ENCODE measurements at places on chromosomes 3 and 15.

- DNase-seq, result no peak
Observed at GRCh38 chr3:149575213-149575960, 82.4 kb downstream of the WWTR1 start.

- DNase-seq, result no peak
Observed at GRCh38 chr15:69668963-69669362, 216.3 kb downstream of the RPLP1 start.

- no peak for DNase-seq
Observed at GRCh38 chr3:89947337-89947954, 840.0 kb downstream of the EPHA3 start.

GRCh38 chr15:74835312-74835823 lies 7.6 kb downstream of the ULK3 start:
- no peak for DNase-seq

DNA sequence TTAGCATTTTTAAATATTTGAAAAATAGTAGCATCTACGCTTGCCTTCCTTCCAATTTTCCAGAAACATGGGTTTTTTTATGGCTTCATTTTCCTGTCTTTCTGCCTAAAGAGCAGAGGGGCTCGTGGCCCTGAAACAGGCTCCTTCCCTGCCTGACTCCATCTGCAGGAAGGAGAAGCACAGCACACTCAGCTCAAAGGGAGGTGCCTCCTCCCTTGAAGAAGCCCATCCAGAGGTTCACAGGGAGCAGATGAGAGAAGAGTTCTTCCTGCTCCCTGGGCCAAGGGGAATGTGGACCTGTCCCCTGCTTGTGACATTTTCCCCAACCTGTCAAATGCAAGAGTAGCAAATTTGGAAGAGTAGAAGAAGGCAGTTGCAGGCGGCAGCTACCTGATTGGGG lies 55.8 kb downstream of the BBX start:
- no peak for DNase-seq

GRCh38 chr3:64238971-64239667 lies 13.9 kb upstream of the PRICKLE2 start:
- no peak for DNase-seq

DNA sequence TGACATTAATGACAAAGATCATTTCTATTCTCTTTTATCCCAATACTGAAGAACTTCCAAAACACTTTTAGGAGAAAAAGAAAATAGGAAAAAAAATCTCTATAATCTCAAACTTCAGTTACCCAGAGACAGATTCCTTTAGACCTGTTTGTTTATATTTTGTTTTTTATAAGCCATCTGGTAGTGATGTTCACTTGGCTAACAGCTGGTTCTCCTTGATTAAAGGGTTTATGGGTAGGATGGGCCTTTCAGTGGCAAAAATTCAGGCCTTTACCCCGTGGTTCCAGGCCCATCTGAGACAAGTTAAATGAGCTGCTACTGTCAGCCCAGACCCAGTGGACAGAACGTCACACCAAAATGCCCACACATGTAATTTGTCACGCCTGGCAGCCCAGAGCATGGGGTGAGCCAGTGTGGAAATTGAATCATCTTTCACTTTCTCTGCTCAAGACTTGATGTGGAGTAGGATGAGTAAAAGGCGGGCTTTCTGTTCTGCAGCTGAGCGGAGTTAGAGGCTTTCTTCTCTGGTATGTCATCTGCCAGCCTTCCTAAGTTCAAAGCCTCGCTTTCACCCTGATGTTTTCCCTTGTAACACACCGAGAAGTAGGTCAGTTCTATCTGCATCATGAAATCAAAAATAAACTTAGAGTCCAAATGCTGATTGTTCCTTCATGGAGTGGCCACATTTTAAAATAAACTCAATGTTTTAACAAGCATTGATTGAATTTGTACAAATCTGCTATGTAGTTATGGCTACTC lies 62.5 kb upstream of the SKOR1 start:
- no peak for DNase-seq

- DNase-seq, result no peak
Observed at GRCh38 chr3:142889212-142890014, 530 bp upstream of the PCOLCE2 start.

GRCh38 chr3:141804778-141805639 lies 41.8 kb downstream of the GRK7 start:
- no peak for DNase-seq

GRCh38 chr3:119368298-119368697 lies 74.1 kb downstream of the ARHGAP31 start:
- DNase-seq, result no peak

- DNase-seq, result no peak
Observed at GRCh38 chr3:4551794-4552442, 58.8 kb downstream of the ITPR1 start.

- DNase-seq, result no peak
Observed at GRCh38 chr3:94365006-94365405, 302.1 kb downstream of the NSUN3 start.

GRCh38 chr3:108494906-108495531 lies 15.4 kb downstream of the MYH15 start:
- no peak for DNase-seq

DNA sequence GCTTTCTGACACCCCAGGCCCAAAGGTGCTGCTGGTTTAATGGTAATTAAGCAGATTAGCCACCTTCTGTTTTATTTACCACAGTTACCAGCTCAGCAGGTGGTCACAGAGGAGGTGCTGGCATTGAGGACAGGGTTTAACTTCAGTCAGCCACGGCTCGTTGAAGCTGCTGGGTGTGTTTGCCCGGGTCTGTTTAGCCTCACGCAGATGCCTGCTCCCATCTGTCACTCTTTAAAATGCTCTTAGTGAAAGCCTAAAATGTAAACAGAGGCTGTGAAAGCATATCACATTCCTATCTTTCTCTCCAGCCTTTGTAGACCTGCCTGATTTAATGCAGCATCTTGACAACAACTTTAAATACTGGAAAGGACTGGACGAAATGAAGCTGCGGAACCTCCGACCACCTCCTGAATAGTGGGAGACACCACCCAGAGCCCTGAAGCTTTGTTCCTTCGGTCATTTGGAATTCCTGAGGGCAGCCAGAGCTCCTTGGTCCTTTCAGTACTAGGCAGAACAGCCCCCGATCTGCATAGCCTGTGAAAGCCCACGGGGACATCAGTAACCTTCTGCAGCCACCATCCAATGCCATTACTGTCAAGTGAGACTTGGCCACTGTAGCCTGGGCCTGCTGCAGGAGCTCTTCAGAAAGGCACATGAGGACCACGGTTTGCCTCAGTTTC lies 156.0 kb downstream of the PDE8A start:
- DNase-seq, result no peak

DNA sequence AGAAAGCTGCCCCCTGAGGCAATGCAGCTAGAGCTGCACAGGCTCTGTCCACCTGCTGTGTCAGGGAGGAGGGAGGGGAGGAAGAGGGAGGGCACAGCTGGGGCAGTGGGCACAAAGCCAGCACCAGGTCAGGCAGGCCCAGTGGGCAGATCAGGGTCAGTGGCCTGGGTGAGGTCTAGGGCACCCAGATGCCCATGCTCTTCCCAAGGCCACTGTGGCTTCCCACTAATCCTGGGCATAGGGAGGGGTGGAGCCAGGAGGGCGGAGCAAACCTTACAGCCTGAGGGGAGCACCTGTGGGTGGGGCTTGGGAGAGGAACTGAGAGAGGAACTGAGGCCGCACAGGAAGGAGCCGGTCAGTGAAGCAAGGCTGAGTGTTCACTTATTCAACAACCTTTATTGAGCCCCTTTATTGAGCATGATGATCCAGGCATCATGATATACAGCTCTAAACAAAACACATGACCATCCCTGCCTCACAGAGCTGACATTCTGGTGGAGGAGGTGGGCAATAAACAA lies 55.0 kb downstream of the RHCG start:
- DNase-seq, result no peak
